GM12891 (cell line): ENCODE measurements at places on chromosomes 6 and 20.

DNA sequence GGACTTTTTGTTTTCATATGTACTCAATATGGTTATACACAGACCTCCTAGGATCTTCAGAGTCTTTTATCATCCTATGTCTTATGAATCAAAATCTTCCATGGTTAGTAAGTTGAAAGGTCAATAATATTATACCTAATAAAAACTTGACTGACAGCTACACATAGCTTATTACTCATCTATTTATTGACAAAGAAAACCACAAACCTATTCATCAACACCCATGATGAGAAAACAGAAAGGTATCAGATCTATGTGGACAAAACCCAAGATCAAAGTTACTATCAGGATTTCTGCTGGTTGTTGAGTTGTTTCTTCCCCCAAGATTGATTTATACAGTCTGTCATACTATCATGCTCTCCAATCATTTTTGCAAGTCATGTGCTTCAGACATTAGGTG is 460.1 kb upstream of the MANEA start:
- no peak for DNase-seq

- no peak for DNase-seq
These were observed 38.7 kb downstream of the TRAF3IP2 start for GRCh38 chr6:111566873-111567517.

GRCh38 chr6:50822078-50822476 is 3.4 kb downstream of the TFAP2B start:
- no peak for DNase-seq

GRCh38 chr6:142421285-142422117 is 119.7 kb downstream of the ADGRG6 start:
- DNase-seq, result no peak

GRCh38 chr6:845566-845965 is 152.6 kb upstream of the EXOC2 start:
- no peak for DNase-seq

GRCh38 chr6:119076576-119077390 is 1.7 kb downstream of the FAM184A start:
- no peak for DNase-seq

GRCh38 chr6:126134491-126134890 is 148.2 kb downstream of the TRMT11 start:
- no peak for DNase-seq

DNA sequence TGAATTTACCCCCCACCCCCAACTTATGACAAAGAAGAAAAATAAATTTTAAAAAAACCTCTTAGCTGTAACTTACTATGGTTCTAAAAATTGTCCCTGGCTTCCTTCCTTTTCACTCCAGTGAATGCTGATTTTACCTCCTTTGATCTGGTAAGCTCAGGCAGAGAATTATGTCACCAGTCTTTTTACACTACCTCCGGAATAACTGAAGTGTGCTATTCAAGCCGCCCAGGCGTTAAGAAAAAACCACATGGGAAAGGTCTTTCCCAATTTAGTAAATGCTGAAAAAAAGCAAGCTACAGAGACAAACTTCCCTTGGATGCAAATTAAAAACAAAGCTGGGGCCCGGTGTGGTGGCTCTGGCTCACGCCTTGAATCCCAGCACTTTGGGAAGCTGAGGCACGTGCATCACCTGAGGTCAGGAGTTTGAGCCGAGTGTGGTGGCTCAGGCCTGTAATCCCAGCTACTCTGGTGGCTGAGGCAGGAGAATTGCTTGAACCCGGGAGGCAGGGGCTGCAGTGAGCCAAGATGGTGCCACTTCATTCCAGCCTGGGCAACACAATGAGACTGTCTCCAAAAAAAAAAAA is 12.4 kb downstream of the SNX5 start:
- DNase-seq, result no peak

- no peak for DNase-seq
These were observed 12.2 kb upstream of the RSPH3 start for GRCh38 chr6:159012201-159012600.

GRCh38 chr6:41352396-41352795 is 17.0 kb downstream of the NCR2 start:
- DNase-seq, result no peak

DNA sequence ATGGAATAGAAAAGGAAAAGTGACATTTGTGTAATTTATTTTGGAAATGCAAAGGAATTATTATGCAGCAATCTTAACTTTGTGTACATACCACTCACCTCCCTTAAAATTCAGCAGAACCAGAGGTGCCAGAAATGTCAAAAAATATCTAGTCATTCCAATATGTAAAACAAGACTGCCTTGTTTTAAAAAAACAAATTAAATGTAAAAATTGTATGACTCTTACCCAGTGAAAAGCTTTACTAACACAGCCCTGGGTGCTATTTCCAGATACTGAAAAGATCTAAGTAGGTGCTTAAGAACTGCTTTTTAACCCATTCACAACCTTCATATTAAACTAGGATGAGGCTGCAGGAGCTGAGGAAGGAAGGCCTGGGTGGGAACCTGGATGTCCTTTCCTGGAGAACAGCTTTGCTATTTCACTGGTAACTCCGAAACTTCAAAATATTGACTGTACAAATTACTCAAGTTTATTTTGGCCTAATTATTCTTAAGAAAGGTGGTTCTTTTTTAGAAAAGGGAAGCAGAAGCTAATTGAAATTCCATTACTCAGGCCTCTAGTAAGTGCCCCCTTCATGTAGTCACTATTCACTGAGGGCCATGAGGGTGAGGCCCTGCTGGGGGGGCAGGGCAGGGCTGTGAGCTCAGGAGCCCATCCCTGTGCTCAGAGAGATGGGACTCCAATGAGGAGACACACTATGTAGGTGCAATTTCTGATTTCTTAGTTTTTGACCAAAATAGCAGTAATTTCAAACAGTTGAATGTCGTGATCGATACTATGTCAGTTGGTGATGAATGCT is 139.6 kb downstream of the MAP3K4 start:
- no peak for DNase-seq

- no peak for DNase-seq
These were observed 133.7 kb downstream of the LCA5 start for GRCh38 chr6:79403563-79403962.

- DNase-seq, result no peak
These were observed 41.3 kb downstream of the TGM3 start for GRCh38 chr20:2337142-2337541.

DNA sequence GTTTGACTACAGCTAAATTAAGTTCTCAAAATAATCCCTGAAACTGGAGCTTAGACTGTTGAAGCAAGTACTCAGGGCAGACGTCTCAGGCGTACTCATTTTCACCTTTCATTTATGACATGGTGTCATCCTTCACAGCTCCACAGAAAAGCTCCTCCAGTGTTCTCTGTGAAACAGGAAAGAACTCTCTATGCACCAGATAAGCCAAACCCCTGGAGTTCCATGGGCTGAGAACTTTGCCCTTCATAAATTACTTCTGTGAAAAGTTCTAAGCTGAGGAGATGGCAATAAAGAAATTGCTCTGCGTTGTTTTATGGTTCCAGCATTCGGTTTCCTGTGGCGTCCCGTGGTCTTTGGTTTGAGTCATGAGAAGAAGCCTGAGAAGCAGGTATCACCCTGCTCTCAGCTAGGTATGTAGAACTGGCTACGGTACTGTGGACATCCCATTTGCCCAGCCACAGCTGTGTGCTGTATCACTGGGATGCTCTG is 20.2 kb upstream of the RREB1 start:
- DNase-seq, result no peak

DNA sequence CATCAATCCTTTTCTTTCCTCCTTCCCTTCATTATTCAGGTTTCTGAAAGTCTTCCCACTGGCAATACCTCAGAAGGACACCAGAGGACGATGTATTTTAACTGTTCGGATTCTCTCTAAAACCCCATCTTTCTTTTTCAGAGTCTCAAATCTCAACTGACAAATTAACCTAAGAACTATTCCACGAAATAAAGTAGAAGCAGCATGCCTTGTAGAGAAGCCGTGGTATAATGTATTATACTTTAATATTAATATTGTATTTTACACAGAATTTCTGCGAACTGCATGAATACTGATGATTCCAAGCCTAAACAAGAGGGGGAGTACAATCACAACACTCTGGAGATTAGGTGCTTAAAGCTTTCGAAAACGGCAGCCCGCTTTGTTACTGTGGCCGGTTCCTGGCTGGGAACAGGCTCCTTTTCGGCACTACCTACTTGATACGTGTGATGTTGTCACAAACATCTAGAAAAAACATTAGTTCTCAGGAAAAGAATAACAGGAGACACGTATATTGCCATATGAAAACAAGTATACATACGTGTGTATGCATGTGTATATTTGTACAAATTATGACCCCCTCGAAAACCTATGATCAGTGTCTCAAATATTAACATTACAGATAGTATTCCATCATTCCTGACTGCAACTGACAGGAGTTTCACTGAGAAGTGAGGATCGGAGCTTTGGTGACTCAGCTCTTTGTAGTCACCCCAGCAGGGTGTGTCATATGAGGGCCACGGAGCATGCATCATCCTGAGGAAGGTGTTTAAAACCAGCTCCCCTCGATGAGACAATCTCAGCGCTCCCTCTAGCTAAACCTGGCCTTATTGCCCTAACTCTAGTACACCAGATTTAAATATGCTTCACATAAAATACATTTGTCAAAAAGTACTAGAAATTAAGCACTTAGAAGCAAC is 319.7 kb upstream of the TCF21 start:
- no peak for DNase-seq

- DNase-seq, result no peak
These were observed 276.4 kb upstream of the MOCS1 start for GRCh38 chr6:40210628-40211056.

GRCh38 chr6:168060521-168060931 is 18.5 kb downstream of the FRMD1 start:
- DNase-seq, result no peak

- no peak for DNase-seq
These were observed 3.3 kb downstream of the RNF144B start for GRCh38 chr6:18390476-18390875.

DNA sequence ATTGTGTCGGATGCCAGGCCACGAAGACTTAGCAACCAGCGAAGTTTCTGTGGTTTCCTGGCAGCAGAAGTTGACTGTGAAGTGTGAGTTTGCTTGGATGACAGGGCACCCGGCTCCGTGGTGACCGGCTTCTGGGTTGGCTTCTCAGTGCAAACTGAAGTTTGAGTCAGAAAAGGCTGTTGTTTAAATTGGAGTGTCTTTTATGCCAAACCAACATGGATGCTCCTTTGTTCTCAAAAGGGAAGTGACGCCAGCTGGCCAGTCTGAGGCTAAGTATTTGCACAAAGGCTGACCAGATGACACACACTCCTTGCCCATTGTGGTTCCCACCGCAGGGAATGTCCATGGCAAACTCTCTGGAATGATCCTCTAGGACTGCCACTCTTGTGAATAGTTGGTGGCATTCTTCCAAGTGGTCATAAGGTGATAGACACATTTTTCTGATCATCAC is 164.8 kb upstream of the QKI start:
- DNase-seq, result no peak

DNA sequence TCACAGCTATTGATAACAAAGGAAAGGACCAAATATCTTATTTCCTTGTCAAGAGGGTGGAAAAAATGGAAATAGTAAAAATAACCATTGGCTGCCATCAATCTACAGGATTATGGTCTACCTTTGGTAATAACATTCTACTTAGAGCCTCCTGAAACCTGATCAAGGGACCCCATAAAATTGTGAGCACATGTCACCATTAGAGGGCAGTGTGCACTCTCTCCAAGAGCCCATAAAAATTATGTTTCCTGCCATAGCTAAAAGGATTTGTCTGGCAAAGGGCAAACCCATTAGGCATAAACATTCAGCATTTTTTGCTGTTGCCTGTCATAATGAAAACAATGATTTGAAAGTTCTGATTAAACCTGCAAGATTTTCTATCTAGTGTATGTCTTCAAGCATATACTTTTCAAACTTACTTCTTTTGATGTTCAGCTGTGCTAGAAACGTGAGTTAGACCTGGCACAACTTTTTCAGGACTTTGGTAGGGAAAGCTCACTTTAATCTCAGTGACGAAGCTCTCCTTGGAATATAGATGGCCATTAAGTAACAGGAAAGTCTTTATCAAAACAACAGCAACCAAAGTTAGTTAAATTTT is 120.7 kb upstream of the ZFP64 start:
- DNase-seq, result peak; percentile 23

- DNase-seq, result no peak
These were observed 65.0 kb upstream of the SIRPA start for GRCh38 chr20:1830240-1830639.

DNA sequence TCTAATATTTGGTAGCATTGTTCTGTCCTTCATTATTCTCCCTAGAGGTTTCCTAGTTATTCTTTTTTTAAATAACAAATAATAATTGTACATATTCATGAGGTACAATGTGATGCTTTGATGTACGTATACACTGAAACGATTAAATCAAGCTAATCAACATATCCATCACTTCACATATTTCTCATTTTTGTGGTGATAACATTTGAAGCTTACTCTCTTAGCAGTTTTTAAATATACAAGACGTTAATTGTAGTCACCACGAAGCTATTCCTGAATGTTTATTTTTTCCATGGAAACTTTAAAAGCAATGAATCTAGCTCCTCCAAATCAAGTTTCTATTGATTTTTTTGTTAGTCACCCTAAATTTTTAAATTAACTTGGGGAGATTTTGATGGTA is 116.5 kb upstream of the PRND start:
- DNase-seq, result no peak

DNA sequence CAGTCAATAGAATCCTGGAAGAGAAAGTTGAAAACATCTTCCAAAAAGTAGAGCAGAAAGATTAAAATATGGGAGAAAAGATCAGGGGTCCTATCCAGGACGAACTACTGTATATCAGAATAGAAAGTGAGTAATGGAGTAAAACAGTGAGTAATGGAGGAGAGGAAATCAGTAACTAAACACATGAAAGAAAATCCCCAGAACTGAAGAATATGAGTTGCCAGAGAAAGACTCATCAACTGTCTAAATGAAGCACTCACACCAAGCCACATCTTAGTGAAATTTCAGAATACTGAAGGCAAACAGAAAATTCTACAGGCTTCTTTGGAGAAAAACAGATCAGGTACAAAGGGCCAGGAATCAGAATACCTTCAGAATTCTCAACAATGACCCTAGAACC is 14.9 kb downstream of the IL17A start:
- no peak for DNase-seq

GRCh38 chr6:132798869-132799538 is 567 bp upstream of the SLC18B1 start:
- peak; percentile 49 for DNase-seq

DNA sequence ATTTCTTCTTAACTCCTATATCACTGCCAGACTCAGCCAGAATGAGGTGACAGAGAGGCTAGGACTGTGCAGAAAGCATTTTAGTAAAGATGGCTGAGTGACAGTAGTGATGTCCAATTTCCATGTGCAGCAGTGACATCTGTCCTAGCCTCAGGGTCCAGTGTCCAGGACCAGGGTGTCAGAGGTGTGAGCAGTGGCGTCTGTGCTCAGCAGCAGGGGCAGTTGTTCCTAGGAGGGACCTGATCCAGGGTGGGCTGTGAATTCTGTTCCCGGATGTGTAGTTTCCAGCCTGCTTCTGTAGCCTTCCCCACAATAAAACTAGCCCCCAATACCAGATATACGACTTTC is 6.0 kb downstream of the HLA-B start:
- no peak for DNase-seq

DNA sequence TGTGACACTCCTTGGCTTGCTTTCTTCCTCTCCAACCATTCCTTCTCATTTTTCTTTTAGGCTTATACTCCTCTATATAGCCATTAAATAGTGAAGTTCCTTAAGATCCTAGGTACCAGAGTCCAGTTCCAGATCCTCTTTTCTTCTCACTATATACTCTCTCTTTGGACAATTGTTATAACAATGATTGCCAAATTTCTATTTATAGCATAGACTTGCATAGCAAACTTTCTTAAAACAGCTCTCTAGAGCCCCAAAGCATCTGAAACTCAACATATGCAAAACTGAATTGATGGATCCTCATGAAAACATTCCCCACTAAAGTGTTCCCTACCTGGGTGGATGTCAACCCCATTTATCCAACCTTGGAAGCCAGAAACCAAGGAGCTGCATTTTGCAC is 13.4 kb downstream of the PHIP start:
- no peak for DNase-seq
